ENCODE measurements at places on chromosomes 5 and 9.

- DNase-seq, result no peak
Measured at GRCh38 chr5:135008556-135008955, 25.5 kb downstream of the PITX1 start.

DNA sequence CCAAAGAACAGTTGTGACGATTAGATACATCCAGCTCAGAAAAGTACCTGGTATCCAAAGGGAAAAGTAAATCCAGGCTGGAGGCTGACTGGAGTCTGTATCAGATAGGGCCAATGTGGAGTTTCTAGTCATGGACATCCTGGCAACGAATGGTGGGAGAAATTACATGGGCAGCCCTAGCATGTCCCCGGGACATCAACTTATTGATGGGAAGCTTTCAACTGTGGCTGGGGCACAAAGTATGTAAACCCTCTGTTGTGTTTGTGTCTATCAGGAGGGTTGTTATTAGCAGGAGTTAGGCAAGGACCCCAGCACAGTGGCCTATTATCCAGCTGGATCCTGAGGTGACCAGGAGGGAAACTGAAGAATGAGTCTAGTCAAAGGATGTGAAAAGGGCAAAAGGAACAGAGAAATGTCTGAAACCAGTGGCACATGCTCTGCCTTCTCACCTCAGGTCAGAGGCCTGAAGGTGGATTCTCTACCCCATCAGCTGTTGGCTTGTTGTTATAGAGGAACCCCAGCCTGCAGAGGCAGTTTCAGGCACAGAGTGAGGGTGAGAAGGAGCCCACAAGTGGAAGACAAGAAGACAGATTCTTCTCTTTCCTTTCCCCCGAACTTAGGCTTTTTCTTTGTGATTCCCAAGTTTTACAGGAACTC is 19.9 kb downstream of the IFNW1 start:
- no peak for DNase-seq

DNA sequence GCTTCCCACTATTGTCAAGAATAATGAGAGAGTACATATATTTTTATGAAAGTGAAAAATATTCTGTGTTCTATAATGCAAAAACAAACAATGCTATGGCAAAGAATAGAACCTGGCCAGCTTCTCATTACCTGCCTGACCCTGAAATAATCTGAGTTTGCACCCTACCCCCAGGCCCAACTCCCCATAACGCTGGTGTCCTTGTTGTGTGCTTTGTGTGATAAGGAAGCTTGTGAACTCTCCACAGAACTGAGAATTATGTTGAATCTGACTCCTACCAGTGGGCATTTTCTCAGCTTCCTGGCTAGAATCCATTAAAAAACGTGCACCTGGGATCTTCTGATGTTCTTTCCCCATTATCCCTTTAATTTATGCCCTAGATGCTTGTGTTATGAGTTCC is 178.0 kb upstream of the GNA14 start:
- DNase-seq, result no peak

DNA sequence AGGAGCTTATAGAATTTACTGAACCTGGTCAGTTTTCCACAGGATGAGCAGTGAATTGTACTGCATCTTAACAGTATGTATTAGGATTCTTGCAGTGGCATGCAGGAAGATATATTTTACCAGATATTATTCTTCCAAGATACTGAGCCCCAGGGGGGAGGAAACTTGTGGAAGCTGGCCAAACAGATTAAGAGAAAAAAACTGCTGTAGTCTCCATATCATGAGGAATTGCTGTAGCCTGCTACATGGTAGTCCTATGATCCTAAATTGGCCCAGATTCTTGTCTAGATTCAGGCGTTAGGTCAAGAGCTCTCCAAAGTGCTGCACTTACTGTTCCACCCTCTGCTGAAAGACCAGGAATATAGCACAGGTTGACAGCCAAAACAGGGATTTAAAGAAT is 275.5 kb upstream of the TAS2R1 start:
- no peak for DNase-seq

- no peak for DNase-seq
Measured at GRCh38 chr9:120478208-120478607, 101.8 kb downstream of the CDK5RAP2 start.

DNA sequence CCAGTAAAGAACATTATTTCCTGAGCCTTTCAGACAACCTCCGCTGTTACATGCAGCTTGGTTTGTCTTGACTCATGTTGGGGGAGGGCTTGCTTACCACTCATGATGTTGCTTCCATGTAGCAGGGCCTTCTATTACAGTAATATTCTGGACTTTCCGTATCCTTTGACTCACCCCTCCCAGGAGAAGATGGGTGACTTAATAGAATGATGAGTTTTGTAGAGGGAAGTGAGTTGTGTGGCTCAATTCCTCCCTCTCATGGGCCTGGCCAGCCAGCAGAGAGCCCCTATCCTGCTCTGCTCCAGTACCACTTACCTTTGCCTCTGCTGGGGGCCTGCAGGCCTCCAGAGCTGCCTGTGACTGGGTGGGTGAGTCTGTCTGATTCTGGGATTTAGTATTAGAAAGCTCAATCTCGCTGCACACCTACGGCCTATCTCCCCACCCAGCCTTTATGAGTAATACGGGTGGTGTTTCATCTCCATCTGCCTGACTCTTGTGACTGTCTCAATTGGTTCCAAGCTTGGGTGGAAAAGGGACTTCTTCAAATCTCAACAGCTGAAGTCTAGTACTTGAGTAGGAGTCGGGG is 52.6 kb upstream of the KLF9 start:
- no peak for DNase-seq

DNA sequence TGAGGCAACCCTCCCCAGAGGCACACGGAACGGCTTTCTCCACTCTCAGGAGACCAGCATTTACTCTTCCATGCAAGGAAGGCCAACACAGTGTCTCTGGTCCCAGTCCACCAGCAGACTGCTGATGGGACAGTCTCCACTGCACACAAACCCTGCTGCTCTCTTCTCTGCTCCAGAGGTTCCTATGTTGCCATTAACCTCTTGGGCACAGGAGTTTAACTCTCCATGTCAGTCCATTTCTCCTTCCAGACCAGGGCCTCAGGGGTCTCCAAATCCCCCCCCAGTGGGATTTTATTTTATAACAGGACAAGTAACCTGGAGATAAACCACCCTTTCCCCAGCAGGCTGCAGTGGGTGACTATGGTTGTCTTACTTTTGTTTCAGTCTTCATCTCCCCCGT is 452.5 kb downstream of the GADD45G start:
- DNase-seq, result no peak

DNA sequence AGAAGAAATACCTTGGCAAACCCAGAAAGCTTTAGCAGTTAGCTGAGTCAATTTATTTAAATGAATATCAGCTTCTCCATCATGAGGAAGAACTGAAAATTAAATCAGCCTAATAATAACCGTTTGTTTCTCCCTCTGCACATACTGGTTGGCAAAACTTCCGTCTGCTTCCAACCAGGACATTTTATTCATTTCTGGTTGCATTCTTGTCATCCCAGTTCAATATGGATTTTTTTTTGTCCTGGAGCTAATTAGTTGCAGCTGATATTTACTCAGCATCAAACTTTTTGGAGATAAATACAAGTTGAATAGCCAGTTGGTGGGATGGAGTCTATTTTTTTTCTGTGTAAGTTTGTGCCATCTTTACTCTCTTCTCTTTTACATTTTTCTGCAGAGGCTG is 126.5 kb upstream of the GDNF start:
- no peak for DNase-seq

- no peak for DNase-seq
Measured at GRCh38 chr5:137016783-137017324, 482.3 kb downstream of the SPOCK1 start.

GRCh38 chr5:14168793-14169262 is 25.7 kb downstream of the TRIO start:
- no peak for DNase-seq

- no peak for DNase-seq
Measured at GRCh38 chr5:40334242-40334635, 345.5 kb upstream of the PTGER4 start.

DNA sequence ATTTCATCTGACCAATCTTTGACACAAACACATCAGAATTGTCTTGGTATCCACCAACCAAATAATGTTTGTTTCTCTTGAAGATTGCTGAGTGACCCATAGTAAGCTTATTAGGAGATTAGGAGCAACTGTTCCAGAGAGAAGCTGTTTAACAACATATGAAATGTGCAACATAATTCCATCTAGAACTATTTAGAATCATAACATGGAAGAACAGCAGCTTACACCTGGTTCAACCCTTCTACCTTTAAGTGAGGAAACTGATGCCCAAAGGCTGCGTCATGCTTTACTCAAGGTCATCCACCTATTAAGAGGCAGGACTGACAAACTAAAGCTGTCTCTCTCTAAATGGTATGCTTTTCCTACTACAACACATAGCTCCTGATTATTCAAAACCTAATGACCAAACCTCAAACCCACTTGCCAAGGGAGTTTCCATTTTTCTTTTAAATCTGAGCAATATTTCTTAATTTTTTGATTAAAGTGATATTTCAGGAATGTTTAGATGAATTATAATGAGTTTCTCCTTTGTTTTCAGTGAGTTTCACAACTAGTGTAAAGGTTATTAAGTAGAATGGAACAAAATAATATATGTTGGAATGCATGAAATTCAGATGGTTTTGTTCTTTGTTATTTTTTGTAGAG is 545.9 kb downstream of the RAB3C start:
- DNase-seq, result no peak

Data from thymus (tissue), 14 donors.